M059J (cell line): ENCODE measurements at places on chromosomes 4 and X. TPM values are rescaled to one million over a fixed set of nuclear protein-coding genes. Genes with fewer than 3 reads are reported as not detected.
A peak's percentile ranks its signal among the peaks of the same experiment; 100 is the strongest.

ADRA2C gene
- not detected in 2 replicates for total RNA-seq

GSX2 gene
- not detected in 2 replicates for total RNA-seq

CNGA1 gene
- 0.32 TPM in 1 of 2 replicates, not detected in the other for total RNA-seq

CT45A2 gene
- not detected in 2 replicates for total RNA-seq

DYNLT3 gene
- total RNA-seq: 85.6 and 94.0 TPM in 2 replicates

USP17L17 gene
- total RNA-seq: not detected in 2 replicates

TNIP3 gene
- 0.10 TPM in 1 of 2 replicates, not detected in the other for total RNA-seq

XAGE1A gene
- total RNA-seq: not detected in 2 replicates

DNA sequence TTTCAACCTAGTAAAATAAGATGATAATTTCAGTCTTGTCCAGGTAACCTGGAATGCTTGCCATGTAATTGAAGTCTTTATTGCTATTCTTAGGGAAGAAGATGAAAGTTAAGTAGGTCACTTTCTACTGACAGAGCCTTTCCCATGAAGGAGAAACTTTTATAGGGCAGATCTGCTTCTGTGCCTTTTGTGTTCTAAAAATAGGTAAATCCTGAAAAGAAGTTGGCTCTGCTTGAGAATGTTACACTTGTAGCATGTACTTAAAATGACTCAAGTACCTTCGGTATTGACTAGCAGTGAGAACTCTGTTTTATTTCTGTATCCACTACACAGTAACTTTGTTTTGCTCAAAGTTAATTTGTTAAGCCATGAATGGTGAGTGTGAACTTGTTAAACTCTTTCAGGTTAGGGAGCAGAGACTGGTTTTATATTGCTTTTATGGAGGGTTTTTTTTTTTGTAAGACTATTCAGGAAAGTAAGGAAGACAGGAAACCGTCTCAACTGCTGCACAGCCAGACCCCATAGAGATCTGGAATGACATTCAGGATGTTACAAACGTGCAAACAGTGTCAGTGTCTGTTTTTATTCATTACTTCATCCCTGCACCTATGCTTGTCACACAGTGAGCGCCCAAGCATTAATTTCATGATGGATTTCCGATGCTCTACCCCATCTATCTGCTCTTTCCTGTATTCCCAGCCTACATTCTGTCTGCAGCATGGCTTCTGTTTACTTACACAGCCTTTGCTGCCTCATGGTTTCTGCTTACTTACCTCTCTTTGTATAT, 53.0 kb downstream of the SEPTIN11 start:
- DNase-seq: peak; percentile 27

- peak; percentile 71 for DNase-seq
Measured at GRCh38 chr4:186781032-186781917, 57.6 kb upstream of the FAT1 start.

DNA sequence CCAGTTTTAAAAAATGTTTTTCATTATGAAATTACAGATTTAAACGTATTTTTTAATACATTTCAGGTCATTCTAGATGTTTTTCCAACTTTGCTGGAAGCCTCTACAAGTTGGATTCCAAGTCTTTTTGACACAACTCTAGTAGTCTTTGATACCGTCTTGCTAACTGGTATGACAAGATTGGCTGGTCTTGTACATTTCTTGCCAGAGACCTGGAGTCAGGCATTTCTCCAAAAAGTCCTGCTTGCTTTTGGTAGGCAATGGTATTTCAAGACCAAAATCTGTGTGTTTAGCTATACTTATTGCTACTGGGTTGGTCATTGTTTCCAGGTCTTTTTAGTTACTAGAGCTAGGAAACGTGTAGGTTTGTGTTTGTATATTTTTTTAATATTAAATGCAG, 64.6 kb downstream of the SLAIN2 start:
- DNase-seq: no peak

- no peak for DNase-seq
Measured at GRCh38 chr4:174320494-174321199, 36.9 kb downstream of the CEP44 start.

DNA sequence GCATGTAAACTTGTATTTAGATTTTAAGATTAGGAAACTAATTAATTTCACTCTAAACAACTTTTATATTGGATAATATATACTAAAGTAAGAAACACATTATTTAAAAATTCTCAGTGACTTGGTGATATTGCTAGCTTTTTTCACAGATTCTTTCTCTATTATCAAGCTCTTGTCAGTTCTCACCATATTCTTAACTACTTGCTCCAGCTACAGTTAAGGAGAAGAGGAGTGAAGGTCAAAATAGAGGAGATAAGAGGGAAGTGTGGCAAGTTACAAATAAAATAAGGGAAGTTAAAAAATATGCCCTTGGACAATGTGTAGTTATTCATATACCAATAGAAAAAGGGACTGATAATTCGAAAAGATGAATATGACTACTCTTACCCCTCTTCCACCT, 34.7 kb upstream of the NAF1 start:
- no peak for DNase-seq

DNA sequence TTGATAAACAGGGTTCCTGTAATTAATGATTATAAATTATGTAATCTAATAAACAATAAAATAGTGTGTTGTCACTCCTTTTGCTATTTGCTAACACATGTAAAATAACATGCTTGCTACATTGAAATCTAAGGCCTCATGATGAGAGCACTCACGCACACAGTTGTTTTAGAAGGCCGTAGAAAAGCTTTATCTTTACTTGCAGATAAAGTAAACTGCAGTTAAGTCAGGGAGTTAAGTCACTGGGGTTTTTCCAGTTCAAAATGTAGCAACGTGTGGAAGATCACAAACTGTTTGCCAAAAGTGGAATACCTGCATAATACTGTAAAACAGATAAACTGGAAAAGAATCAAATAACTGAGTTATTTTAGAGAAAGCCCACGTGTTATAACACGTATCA, 187.3 kb upstream of the PACRGL start:
- no peak for DNase-seq

DNA sequence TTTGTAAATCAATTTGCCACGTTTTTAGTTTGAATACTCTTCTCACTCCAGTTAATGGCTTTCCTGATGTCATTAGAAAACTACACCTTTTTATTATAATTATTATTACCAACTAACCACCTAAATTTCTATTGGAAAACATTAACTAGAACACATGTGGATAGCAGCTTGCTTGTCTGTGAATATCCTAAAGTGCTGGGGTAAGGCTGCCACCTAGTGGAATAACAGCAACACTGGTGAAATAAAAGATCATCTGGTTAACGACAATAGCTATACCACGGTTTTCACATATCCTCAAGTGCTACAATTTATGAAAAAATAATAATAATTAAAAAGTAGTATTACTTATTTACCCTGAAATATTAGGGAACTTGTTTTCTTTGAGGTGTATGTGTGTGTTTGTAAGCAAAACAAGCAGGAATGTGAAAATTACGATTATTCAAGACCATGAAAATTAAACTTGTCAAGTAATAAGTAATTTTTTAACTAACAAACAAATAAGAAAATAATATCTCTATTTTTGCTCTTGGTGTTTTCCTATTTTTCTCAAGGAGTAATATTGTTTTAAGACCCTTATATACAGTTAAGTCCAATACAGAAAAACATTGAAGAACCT, 130.1 kb upstream of the TECRL start:
- DNase-seq: peak; percentile 49

DNA sequence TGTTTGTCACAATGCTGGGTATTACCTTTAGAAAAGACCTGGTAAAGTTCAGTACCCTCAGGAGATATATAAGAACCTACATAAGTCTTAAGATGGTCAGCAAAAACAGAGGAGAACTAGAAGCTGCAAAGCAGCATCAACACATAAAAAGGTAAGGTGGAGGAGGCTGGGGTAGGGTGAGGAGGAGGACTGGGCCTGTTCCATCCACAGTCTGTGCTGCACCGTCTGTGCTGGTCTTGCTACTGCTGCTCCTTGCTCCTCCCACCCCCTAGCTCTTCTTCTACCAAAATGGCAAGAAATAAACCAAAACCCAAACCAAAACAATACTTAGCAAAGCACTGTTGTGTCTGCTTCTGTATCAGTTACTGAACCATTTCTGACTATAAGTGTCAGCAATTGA, 102.2 kb downstream of the CDS1 start:
- DNase-seq: no peak

DNA sequence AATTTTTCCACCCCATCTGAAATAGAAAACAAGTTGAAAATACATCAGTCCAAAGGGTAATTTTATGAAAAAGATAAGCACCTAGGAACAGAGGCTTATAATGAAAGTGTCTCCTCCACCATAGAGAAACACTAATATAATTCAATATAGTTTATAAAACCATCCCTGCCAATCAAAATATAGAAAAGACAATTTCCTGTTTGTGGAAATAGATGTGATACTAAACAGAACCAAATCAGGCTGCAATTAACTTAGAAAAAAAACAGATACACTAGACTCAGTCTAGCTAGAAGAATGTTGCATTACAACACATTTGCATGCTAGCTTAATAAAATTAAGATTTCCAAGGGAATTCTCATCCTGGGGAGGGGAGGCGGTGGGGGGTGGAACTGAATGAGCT, 68.2 kb downstream of the ENOX2 start:
- DNase-seq: no peak

DNA sequence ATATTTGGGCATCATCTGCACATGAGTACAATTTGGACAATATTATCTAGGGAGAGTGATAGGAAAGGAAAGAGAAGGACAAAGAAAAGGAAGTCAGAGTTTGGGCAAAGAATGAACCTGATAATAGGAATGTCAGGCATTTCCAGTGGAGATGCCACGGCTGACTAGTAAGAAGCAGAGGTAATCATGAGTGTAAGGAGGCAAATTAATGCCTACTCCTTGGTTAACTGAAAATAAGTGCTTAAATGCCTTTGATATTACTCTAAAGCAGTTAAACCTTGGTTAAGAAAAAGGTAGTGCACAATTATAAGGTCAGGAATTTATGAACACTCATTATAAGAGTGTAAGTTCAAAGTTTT, 99.2 kb upstream of the DDIT4L start:
- peak; percentile 58 for DNase-seq

DNA sequence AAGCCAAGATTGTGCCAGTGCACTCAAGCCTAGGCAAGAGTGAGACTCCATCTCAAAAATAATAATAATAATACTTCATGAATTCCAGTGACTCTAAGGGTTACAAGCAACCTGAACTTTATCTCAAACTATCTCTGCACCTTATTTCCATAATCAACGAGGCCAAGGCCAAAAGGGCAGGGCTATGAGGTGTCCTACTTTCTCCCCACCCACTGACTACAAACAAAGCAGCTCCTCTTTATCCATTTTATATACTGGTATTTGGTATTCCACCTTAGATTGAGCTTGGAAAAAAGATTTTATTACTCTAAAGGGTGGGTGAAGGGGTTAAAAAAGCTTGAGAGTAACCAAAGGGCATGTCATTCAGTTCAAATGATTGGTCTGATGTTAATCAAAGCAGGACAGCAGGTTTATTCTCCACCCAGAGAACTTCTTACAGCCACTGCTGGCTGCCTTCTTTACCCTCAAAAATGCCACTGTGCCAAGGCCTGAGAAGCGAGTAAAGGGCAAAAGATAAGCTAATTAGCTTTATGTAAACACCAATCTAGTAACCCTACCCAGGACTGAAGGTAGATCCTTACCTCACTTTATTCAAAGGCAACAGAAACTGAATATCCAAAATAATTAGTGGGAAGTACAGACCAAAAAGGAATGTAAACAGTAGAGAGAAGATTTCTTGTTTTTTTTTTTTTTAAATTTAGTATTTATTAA, 28.2 kb downstream of the APOO start:
- DNase-seq: no peak

- no peak for DNase-seq
Measured at GRCh38 chrX:23792861-23793553, 10.0 kb downstream of the SAT1 start.

GRCh38 chrX:31331928-31332327, 260.1 kb upstream of the FTHL17 start:
- peak; percentile 55 for DNase-seq

DNA sequence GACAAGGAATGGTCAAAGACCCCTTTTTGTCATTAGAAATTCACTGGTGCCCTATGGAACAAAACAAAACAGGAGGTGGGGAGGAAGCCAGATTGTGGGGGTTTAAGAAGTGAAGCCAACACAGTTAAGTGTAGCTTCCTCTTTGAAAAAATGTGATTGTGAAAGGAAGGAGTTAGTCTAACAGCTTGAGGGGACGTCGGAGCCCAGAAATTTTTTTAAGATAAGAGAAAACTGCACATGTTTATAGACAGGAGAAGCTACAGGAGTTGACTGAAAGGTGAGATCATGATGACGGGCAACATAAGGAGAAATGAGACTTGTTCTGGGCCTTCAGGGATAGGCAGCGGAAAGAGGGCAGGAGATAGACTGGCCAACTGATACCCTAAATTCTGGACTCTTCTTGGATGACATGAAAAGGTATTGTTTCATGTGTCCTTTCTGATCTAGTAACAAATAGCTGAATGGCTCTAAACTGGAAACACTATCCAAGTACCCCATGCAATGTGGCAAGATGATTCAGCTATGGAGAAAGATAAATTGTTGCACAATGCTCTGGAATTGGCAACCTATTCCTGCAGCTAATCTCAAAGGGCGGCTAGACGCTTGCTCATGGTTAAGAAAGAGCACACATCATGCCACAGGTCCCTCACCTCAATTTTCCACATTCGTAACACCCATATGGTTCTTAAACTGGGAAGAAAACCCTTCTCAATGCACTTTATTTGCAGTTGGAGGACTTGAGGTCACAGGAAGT, 3.7 kb upstream of the HDAC8 start:
- DNase-seq: peak; percentile 20
